ENCODE measurements at places on chromosomes 7 and 10. TPM values are rescaled to one million over a fixed set of nuclear protein-coding genes. Genes with fewer than 3 reads are reported as not detected.

DNA sequence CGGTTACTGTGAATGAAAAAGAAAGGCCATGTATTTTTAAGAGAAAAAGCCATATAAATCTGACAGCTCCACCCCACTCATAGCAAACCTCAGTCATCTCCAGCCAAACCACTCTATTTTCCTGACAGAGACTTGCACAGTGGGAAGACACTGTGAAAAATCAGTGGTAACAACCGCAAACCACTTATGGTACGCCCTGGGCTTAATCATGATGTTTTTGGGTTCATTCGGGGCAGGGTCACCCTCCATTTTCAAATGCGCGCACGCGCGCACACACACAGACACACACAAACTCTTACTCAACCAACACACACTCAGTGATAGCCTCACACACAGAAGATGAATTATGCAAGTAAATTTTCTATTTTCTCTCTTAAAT, 82.1 kb upstream of the HPS1 start:
- no peak for DNase-seq
- H3K4me3 ChIP-seq = no peak overlapping the region
- H3K27ac ChIP-seq = no peak overlapping the region
- no peaks in the 10 kb centered on the region for H3K27me3 ChIP-seq
- H3K36me3 ChIP-seq = no peaks in the 10 kb centered on the region

DNA sequence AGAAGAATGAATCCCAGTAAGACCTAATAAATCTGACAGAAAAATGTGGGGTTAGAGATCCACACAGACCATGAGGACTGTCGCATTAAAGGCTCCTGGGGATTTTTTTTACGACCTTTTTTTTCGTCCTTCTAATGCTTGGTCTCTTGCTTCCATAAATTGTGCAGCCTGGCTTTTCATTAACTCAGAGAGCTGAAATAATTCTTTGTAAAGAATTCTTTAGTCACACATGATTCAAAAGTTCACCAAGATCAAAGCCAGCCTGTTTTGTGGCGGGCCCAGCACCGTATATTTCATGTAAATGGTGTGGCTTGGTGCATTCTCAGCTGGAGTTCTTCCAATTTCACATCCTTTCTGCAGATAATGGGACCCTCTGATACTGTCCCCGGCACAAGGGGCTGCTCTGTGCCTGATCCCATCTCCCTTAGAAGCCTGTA, 206.6 kb upstream of the BMPER start:
- no peak overlapping the region for H3K4me3 ChIP-seq
- H3K4me1 ChIP-seq = no peaks in the 10 kb centered on the region
- no peak overlapping the region for H3K27ac ChIP-seq
- no peaks in the 10 kb centered on the region for H3K36me3 ChIP-seq
- no peaks in the 10 kb centered on the region for H3K27me3 ChIP-seq

- H3K36me3 ChIP-seq = peaks cover 6% of the 10 kb centered on the region
- no peaks in the 10 kb centered on the region for H3K4me1 ChIP-seq
- peak; percentile 62 for DNase-seq
- H3K4me3 ChIP-seq = no peak overlapping the region
Observed at GRCh38 chr7:108497082-108497725, 28.7 kb downstream of the PNPLA8 start.

The CTAGE8 gene
- not detected for total RNA-seq

The TAS2R3 gene
- 0.59 TPM for total RNA-seq

- no peaks in the 10 kb centered on the region for H3K27me3 ChIP-seq
- H3K27ac ChIP-seq = no peak overlapping the region
- no peak for DNase-seq
- no peak overlapping the region for H3K4me3 ChIP-seq
- no peaks in the 10 kb centered on the region for H3K36me3 ChIP-seq
Observed at GRCh38 chr7:141190495-141190894, 116.6 kb downstream of the TMEM178B start.

DNA sequence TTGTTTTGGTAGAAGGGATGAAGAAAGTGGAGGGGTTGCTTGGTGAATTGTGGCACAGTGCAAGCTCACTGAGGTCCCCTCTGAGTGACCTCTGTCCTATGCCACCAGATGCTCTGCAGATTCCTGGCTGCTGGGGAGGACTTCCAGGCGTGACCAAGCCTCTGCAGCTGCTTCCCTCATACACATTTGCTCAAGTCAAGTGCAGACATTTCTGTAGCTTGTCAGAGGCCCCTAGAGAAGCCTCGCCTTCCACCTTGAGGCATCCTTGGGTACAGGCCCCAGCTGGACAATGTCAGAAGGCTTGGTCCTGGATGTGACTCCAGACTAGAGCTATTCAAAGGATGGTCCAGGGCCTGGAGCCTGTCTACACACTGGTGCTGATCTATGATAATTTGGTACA, 464.2 kb downstream of the PLXNA4 start:
- H3K27ac ChIP-seq = no peak overlapping the region
- no peak overlapping the region for H3K4me3 ChIP-seq
- H3K4me1 ChIP-seq = peaks cover 7% of the 10 kb centered on the region

DNA sequence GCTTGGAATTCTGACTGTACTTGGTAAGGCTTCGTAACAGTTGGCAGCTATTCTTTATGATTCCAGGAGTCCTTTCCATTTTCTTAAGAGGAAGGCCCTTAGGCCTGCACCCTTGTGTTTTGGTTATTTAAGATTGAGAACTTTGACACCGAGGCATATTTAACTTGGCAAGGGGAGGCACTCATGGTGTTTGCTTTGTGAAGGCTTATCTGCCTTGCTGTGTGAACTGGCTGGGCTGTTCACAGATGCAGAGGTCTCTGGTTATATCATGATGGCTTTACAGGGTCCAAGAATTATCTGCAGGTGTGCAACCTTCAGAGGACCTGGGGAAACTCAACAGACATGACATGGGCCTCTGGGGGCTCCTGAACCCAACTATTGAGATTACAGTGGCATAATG, 833 bp upstream of the PNLIPRP1 start:
- H3K27ac ChIP-seq = no peak overlapping the region
- no peak overlapping the region for H3K4me3 ChIP-seq
- DNase-seq = no peak
- no peaks in the 10 kb centered on the region for H3K27me3 ChIP-seq

DNA sequence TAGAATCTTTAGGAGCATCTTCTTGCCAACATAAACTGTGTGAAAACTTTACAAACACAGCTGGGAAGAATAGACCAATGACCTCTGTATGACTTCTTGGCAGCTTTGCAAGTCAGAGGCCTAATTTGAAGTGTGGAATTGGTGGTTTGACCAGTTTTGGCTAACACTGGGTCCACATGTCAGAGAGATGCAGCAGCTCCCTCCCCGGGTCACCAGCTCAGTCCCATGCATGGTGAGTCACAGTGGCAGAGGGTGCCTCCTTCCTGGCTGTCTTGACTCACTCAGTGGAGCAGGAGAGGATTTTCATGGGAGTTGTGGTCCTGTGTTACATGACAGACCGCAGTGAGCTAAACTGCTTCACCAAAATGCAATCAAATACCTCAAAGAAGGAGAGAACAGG, 8.2 kb upstream of the STARD3NL start:
- no peak for DNase-seq
- no peak overlapping the region for H3K4me3 ChIP-seq
- no peak overlapping the region for H3K27ac ChIP-seq

- H3K36me3 ChIP-seq = no peaks in the 10 kb centered on the region
- no peaks in the 10 kb centered on the region for H3K4me1 ChIP-seq
- no peaks in the 10 kb centered on the region for H3K27me3 ChIP-seq
- H3K4me3 ChIP-seq = no peak overlapping the region
- no peak for DNase-seq
Observed at GRCh38 chr7:39615350-39615975, 7.9 kb upstream of the RALA start.

DNA sequence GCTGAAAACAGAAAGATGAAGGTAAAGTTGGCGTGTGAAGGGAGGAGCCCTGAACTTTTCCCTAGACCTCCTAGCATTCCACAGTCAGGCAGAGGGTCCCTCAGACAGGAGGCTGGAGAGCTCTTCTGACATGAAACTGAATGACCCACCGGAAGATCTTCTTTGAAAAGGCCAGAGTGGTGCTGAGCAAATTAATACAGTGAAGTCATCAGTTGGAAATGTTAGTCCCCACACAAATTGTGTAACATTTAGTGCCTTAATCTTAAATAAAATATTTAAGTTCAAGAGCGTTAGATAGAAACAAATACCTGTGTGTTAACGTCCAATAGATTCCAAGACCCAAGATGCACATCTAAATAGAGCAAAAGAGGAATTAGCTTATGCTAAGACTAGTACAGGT, 49.0 kb upstream of the WNT16 start:
- H3K4me1 ChIP-seq = 0 out of 2 replicates have a peak, but pooled peaks cover 4% of the 10 kb centered on the region
- no peak overlapping the region for H3K4me3 ChIP-seq
- H3K27ac ChIP-seq = no peak overlapping the region
- no peaks in the 10 kb centered on the region for H3K36me3 ChIP-seq
- DNase-seq = no peak
- H3K27me3 ChIP-seq = no peaks in the 10 kb centered on the region

GRCh38 chr7:154841731-154842331, 161.1 kb downstream of the PAXIP1 start:
- no peak overlapping the region for H3K27ac ChIP-seq
- no peak for DNase-seq
- no peaks in the 10 kb centered on the region for H3K27me3 ChIP-seq
- H3K36me3 ChIP-seq = no peaks in the 10 kb centered on the region
- H3K4me3 ChIP-seq = no peak overlapping the region
- H3K4me1 ChIP-seq = no peaks in the 10 kb centered on the region

The GRID2IP gene
- 1.0 TPM for total RNA-seq

DNA sequence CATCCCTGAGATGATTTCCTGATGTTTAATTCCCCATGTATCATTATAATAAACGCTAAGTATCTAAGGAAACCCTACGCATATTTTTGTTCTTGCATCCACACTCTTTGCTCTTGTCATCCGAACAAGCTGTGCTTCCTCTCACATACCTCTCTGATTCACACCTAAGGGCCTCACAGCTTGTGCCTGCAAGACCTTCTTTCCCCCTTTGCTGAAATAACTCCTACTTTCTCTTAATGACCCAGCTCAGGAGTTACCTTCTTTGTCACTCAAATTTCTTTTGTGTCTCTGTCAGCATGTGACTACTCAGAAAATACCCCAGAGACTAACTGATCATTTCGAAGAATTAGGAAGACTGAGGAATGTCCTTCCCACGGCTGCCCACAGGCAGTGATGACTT, 209.3 kb upstream of the IMMP2L start:
- peaks cover 17% of the 10 kb centered on the region for H3K4me1 ChIP-seq
- no peak overlapping the region for H3K4me3 ChIP-seq
- no peak overlapping the region for H3K27ac ChIP-seq

The SLC39A12 gene
- not detected for total RNA-seq

The CHST12 gene
- total RNA-seq = 13.4 TPM

The CYP26A1 gene
- total RNA-seq = 6.2 TPM

The NPY4R gene
- not detected for total RNA-seq

DNA sequence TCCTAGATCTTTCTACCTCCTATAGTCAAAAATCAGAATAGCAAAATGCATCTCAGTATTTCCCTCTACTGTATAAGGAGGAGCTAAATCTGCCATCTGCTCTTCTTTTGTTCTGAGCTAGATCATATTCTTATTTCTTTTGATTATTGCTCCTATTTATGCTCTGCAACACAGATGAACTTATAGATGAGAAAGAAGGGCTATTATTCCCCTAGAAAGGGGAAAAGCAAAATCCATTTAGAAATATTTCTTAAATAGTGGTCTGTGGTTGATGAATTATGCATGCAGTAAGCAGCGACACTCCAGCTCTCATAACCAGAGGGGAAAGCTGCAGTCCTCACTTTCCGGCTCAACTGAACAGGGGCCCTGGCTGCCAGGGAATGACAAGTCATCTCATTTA, 207.3 kb upstream of the SORCS1 start:
- no peaks in the 10 kb centered on the region for H3K27me3 ChIP-seq
- no peak overlapping the region for H3K27ac ChIP-seq
- no peaks in the 10 kb centered on the region for H3K36me3 ChIP-seq
- H3K4me3 ChIP-seq = no peak overlapping the region
- DNase-seq = no peak

- no peak overlapping the region for H3K4me3 ChIP-seq
- H3K4me1 ChIP-seq = no peaks in the 10 kb centered on the region
- no peaks in the 10 kb centered on the region for H3K27me3 ChIP-seq
- no peak overlapping the region for H3K27ac ChIP-seq
- no peaks in the 10 kb centered on the region for H3K36me3 ChIP-seq
Observed at GRCh38 chr7:115356139-115356746, 434.3 kb downstream of the MDFIC start.

The CDNF gene
- total RNA-seq = 0.32 TPM

The ITIH5 gene
- 7.6 TPM for total RNA-seq

Measured in H1 (cell line).